ENCODE measurements at places on chromosomes 4 and X.

- peak; percentile 71 for DNase-seq
Observed at GRCh38 chr4:140071806-140072205, 82.2 kb downstream of the MAML3 start.

- DNase-seq: no peak
Observed at GRCh38 chr4:6307891-6308290, 38.2 kb downstream of the WFS1 start.

GRCh38 chr4:102525097-102525496, 23.9 kb downstream of the NFKB1 start:
- DNase-seq: no peak

DNA sequence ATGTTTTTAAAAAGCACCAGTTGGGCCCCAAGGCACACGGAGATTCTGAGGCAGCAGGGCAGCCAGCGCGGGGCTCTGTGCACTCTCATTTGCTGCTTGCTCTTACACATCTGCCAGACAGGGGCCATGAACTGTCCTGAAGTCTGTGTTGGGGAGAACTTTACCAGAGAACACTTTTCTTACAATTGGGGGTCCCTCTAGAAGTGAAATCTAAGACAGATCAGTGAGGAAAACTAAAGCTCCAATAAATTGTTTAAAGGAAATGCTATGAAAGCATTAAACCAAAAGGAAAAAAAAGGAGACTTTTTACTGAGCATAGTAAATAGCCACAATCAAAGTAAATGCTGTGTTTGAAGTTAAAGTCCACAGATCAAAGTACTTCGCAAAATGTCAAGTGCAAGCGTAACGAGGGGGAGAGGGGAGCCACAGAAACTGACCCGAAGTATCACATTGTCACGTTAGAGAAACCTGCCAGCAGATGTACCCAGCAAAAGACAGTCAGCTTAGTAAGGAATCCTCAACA, 37.8 kb downstream of the SORBS2 start:
- no peak for DNase-seq

DNA sequence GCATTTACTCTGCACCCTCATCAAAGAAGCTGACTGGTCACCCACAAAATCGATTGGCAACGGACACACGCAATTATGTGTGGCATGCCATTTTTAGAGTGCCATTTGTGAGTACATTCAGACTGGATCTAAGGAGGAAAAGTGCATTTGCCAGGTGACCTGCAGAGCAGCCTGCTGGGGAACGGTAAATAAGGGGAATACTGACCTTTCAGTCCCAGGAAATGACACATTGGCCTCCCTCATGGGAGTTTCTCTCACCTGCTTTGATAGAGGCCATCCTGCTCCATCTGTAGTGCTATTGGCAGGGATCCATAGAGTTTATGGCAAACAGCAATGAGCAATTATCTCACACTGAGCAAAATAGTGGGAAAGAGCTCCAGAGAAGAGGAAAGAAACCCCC, 127.8 kb downstream of the DDX53 start:
- no peak for DNase-seq

DNA sequence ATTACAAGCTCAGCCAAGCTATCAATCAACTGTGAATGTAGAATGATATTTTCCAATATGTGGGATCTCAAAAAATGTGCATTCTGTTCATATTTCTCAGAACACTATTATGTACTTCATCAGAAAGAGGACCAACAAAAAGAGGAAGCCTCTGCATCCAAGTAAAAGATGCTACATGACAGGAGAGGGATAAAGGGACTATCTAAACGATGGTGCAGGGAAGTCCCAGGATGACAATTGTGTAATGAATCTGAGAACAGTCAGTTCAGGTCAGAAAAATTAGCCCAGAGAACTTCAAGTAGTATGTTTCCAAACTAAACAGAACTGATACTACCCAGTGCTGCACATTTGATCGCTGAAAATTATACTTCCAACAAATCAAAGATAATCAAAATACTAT, 127.0 kb downstream of the ZNF330 start:
- DNase-seq: no peak

- peak; percentile 45 for DNase-seq
Observed at GRCh38 chr4:138680989-138681604, 334.5 kb upstream of the NOCT start.

DNA sequence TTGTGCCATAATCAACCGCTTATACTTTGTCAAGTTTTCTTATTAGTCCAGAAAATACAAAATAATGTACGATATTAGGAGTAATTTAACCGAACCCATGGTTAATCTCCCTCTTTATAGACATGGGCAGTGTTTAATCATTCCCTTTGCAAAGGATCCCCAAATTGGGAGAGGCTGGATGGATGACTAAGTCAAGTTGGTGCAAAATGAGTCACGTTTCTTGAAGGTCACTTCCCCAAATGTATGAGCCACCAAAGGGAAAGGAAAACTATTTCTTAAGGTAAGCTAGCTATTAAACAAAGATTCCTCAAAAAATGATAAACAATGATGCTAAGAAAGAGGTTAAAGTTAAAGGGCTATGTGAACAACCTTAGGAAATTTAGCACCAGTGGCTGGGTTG, 17.5 kb downstream of the MAML3 start:
- no peak for DNase-seq

- DNase-seq: no peak
Observed at GRCh38 chr4:6470502-6471306, 1.7 kb downstream of the PPP2R2C start.

GRCh38 chr4:121358473-121358872, 22.3 kb downstream of the QRFPR start:
- DNase-seq: no peak

- peak; percentile 40 for DNase-seq
Observed at GRCh38 chrX:39814391-39814790, 283.4 kb downstream of the BCOR start.

DNA sequence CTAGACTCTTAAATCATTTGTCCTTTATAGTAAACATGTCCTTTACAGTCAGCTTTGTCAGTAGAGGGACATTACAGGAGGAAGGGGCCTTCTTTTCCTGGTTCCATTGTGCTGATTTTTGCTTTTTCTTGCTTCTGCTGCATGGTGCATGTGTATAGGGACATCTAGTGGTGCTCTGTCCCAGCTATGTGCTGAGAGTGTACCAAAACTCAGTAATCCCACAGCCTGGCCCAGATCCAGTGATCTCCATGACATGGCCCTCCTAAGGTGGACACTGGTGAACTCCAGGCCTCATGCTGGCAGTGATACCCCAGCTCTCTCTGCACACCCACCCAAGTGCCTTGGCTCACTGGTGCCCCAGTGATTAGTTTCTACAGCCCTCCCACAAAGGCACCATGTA, 45.2 kb downstream of the MAGEB17 start:
- DNase-seq: no peak

GRCh38 chr4:88107406-88108107, 50.9 kb downstream of the ABCG2 start:
- no peak for DNase-seq

- no peak for DNase-seq
Observed at GRCh38 chrX:21645431-21645830, 12.7 kb downstream of the KLHL34 start.

DNA sequence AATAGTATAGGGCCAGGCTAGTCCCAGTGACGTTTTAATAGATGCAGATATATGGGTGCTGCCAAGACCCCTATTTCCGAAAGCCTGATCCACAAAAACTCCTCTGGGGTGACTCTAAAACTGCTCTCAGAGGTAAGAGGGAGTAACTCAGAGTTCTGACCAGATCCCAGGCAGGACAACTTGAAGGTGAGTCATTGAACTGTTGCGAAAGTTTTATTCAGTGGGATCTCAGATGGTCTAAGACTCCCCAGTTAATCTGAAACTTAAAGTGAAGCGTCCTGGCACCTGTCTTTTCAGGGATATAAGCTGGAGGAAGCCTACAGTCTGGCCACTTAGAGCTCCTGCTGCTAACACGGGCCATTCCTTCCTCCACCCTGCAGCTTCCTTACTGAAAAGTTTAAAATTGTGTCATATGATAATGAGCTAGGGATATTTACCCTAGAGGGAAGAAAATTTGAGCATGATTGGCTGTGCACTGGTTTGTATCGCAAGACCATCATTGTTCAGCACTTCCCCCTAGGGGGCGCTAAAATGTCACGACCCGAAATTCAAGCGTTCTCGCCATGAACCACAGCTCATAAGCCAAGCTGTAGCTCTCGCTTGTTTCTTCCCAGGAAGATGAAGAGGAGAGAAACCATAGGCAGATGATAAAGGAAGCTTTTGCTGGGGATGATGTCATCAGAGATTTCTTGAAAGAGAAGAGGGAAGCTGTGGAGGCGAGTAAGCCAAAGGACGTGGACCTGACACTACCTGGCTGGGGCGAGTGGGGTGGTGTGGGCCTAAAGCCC, 19.5 kb downstream of the UTP14A start:
- DNase-seq: peak; percentile 73

DNA sequence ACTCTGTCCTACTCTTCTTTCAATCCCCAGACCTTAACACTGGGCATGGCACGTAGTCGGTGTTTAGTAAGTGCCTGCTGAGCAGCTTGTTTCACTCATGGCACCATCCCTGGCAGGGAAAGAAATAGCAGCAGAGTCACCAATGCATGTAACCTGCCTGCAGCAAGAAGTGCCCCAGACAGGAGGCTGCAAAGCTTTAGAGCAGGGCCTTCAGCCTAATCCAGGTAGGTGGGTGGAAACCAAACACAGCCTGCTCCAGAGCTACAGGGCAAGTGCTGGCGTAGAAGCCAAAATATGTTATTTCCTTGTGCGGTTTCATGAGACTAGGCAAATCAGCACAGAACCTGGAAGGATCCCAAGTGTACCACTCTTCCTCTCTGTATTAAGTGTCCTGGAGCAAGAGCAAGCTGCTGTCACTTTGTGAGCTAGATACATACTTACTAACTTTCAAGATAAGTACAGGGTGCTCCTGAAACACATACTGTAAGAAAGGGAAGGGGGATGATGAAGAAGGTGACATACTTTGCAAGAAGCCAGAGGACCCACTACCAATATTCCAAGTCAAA, 5.5 kb downstream of the PROM1 start:
- no peak for DNase-seq

- no peak for DNase-seq
Observed at GRCh38 chr4:185399466-185399865, 2.8 kb downstream of the ANKRD37 start.

GRCh38 chr4:8653326-8654000, 60.9 kb downstream of the CPZ start:
- DNase-seq: no peak

DNA sequence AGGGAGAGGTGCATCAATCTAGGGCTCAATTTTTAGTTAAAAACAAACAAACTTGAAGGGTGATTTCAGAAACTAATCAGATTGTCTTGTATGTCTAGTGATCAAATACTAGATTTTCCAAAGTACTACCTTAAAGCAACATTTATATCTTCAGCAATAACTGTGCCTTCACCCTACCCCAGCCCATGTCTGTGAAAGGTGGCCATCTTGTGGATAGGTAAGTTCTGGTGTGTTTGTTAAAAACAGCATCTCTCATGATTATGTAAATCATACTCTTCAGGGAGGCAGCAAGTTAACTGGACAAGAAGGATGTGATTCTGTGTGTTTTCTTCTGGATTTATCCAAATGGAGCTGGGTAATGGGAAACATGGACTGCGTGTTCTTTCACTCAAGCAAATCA, 81.4 kb upstream of the ACSL1 start:
- no peak for DNase-seq

- DNase-seq: no peak
Observed at GRCh38 chrX:56968980-56969379, 26.4 kb downstream of the SPIN3 start.

DNA sequence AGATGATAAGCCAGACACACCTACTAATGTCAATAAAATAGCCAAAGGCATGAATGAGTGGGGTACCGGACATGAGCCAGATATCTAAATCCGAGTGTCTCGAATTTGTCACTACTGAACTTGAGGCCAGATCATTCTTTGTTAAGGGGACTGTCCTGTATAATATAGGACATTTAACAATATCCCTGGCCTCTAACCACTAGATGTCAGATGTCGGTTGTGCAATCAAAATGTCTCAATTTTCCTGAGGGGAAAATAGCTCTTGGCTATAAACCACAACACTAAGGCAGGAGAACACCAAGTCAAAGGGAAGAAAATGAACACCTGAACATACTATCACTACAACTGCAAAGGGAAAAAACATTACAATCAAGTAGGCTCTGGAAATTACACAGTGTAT, 154.5 kb downstream of the GPM6A start:
- no peak for DNase-seq

GRCh38 chr4:185256446-185256845, 47.0 kb downstream of the SNX25 start:
- DNase-seq: no peak

GRCh38 chr4:113436360-113436759, 325.2 kb downstream of the CAMK2D start:
- no peak for DNase-seq

GRCh38 chrX:70979136-70979762, 48.4 kb upstream of the SLC7A3 start:
- DNase-seq: no peak

DNA sequence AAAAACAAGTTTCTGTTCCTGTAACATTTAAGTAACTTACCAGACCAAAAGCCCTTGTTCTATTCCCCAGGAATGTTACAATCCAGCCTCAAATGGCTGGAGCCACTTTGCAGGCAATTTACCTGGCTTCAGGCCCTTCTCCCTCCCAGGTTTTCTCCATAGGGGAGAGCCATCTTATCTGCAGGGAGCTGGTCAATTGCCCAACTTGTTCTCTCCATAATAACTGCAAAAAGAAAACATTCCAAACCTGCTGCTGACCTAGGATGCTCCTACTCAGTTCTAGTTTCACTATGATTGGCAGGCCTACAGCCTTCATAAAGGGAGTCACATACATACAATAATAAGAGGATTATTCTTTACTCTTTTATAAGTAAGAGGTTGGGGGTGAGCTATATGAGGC, 670.7 kb downstream of the PCDH7 start:
- DNase-seq: no peak
